ENCODE measurements at places on chromosomes 4 and X.

- no peak for DNase-seq
These were observed 56.1 kb downstream of the ATXN3L start for GRCh38 chrX:13263560-13264251.

DNA sequence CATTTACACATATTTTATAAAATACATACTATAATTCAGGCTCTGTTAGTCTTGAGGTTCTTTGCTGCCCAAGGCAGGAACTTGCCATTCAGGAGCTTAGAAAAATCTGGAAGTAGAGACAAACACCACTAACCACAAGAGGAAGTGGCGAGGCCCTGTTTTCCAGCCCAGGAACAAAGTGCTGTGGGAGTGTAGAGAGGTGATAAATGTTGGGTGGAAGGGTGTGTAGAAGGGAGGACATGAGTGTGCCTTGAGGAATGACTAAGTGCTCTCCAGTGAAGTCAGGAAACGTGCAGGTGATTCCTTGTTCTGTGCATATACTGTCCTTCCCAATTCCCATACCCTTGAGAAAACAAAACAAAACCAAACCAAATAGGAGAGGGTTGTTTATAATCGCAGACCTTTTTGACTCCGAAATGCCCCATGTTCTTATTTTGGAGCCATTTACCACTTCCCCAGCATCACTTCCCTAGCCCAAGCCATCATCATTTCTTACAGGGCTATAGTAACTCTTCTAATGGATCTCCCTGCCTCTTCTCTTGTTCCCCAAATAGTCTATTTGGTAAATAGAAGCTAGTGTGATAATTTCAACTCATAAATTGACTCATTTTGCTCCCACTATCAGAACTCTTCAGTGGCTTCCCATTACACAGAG lies 83.2 kb downstream of the GPAT3 start:
- DNase-seq, result no peak

- no peak for DNase-seq
These were observed 63.4 kb downstream of the DCTD start for GRCh38 chr4:182853731-182854330.

DNA sequence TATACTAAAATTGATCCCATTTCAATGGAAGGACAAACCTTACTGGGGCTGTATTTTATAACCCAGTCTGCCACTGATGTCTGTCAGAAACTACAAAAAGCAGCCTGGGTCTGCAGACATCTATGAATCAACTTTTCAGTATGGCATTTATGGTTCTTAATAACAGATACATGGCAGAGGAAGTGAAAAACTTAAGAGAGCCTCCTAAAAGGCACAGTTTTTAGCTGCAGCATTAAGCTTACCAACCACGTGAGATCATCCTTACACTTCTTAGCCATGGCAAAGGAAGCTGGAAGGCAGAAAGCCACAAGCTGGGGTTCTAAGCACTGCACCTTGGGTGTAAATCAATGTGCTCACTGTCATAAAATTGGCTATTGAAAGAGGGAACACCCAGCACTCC lies 16.6 kb upstream of the UGT2B17 start:
- DNase-seq, result no peak

DNA sequence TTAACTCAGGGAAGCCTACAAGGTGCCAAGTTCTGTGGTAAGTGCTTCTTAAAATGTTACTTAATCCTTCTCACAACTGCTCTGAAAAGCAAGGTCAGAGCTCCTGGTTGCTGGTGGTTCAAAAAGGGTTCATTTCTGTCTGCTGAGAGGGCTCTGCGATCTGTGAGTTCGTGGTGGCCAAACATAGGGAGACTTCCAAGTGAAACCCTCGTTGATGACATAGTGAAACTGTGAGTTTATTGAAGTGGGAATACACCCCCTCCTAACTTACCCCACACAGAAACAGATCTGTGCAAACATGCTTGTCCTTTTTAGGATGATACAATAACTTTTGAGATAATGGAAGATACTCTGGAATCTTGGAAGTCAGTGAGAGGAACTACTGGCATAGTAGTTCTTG lies 164.8 kb upstream of the PGRMC2 start:
- no peak for DNase-seq

Data from stimulated activated CD4-positive, alpha-beta T cell treated with anti-CD3 and anti-CD28 coated beads, Interleukin-1b, Interleukin-23, amount 100 ng/mL, for 48 hours (primary cell).